ENCODE measurements at places on chromosomes 7 and 10. TPM values are rescaled to one million over a fixed set of nuclear protein-coding genes. Genes with fewer than 3 reads are reported as not detected.
A peak's percentile ranks its signal among the peaks of the same experiment; 100 is the strongest.

DNA sequence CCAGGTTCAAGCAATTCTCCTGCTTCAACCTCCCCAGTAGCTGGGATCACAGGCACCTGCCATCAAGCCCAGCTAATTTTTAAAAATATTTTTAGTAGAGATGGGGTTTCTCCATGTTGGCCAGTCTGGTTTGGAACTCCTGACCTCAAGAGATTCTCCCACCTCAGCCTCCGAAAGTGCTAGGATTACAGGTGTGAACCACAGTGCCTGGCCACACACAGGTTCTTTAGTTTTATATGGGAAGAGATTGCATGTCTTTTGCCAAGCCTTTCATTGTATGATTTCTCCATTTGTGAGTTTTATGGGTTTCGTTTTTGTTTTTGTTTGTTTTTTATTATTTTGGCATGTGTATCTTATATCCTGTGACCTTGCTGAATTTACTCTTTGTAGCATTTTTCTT lies 40.9 kb downstream of the C1GALT1 start:
- no peak overlapping the region for H3K4me3 ChIP-seq
- H3K27ac ChIP-seq: no peak overlapping the region
- no peak for DNase-seq
- H3K4me1 ChIP-seq: peaks cover 21% of the 10 kb centered on the region

GRCh38 chr7:132546366-132547127 lies 29.7 kb downstream of the PLXNA4 start:
- H3K4me1 ChIP-seq: no peaks in the 10 kb centered on the region
- no peaks in the 10 kb centered on the region for H3K36me3 ChIP-seq
- DNase-seq: no peak
- H3K4me3 ChIP-seq: no peak overlapping the region
- no peaks in the 10 kb centered on the region for H3K27me3 ChIP-seq

DNA sequence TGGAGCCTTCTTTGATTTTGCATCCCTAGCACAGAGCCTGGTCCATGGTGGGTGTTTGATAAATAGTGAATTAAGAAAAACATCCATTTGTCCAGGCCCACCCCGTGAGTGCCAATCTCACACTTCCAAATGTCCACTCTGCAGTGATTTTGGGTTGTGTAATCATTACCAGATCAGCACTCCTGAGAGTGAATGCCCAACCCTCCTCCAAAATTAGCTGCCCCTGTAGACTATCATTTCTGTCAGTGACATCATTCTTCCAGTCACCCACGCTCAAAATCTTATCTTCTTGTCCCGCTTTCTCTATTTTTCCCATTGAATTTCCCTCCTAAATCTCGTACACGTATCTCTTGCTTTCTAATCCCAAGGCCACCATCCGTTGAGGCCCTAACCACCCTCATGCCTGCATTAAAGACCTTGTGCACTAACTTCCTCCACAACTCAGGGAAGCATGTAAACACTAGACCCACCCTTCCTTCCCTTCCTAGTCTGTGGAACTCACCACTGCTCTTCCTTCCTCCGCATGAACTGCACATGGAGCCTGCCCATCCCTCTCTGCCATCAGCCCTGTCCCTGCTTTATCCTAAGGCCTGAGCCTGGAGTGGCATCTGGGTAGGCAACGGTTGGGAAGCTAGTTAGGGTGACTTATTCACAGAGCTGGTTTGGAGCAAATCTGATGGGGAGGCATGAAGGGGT lies 32.8 kb downstream of the PIK3AP1 start:
- no peak for DNase-seq
- no peak overlapping the region for H3K4me3 ChIP-seq
- H3K36me3 ChIP-seq: no peaks in the 10 kb centered on the region
- H3K4me1 ChIP-seq: no peaks in the 10 kb centered on the region
- no peak overlapping the region for H3K27ac ChIP-seq
- no peaks in the 10 kb centered on the region for H3K27me3 ChIP-seq

DNA sequence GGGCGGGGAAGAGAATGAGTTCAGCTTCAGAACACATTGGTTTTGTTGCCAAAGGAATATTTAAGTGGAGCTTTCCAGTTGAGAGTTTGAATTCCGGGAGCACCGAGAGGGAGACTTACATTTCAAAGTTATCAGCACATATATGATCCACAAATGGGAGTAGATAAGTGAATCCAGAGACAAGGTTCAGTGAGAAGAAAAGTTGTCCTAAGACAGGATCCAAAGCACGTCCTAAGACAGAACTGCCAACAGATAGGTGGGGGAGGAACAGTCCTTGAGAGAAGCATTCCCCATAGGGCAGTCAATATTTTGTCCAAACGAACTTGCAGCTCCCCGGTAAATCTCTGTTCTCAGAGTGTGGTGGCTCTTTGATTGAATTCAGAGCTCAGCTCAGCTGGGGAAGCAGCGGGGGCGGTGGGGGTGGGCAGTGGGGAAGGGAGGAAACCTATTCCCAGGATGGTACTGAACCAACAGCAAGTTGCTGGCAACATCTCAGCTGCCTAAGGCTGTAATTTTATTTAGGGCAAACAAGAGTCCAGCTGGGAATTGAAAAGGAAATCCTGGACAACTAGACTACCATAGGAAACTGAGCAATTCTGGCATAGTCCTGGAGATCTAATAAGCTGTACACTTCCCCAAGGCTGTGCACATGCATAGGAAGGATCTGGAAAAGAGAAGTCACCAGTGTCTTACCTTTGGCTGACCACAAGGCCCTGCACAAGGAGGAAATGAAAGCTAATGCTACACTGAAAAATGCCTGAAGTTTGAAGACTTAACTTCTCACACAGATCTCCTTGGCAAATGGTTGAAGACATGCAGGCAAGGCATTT lies 94.2 kb upstream of the CXCL12 start:
- no peaks in the 10 kb centered on the region for H3K27me3 ChIP-seq
- peaks cover 9% of the 10 kb centered on the region for H3K4me1 ChIP-seq
- no peak overlapping the region for H3K4me3 ChIP-seq
- H3K27ac ChIP-seq: peak overlapping the region; percentile 26

DNA sequence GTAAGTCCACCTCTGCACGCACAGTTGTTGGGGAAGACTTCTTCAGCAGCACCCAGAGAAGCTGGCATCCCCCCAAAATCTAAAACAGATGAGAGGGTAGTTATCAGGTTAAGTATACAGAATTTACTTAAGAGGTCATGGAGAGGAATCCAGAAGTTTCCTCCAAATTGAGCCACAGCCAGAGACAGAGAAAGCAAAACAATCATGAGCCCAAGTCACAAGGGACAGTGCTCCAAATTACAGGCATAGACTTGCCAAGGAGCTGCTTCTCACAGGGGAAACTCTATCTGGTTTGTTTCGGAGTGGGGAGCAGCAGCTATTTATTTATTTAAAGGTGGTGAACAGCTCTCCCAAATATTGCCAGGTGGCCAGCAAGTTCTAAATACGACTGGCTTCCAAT lies 308.4 kb downstream of the SKIDA1 start:
- H3K27me3 ChIP-seq: no peaks in the 10 kb centered on the region
- H3K4me3 ChIP-seq: no peak overlapping the region
- DNase-seq: no peak
- H3K36me3 ChIP-seq: no peaks in the 10 kb centered on the region
- H3K27ac ChIP-seq: no peak overlapping the region
- no peaks in the 10 kb centered on the region for H3K4me1 ChIP-seq

DNA sequence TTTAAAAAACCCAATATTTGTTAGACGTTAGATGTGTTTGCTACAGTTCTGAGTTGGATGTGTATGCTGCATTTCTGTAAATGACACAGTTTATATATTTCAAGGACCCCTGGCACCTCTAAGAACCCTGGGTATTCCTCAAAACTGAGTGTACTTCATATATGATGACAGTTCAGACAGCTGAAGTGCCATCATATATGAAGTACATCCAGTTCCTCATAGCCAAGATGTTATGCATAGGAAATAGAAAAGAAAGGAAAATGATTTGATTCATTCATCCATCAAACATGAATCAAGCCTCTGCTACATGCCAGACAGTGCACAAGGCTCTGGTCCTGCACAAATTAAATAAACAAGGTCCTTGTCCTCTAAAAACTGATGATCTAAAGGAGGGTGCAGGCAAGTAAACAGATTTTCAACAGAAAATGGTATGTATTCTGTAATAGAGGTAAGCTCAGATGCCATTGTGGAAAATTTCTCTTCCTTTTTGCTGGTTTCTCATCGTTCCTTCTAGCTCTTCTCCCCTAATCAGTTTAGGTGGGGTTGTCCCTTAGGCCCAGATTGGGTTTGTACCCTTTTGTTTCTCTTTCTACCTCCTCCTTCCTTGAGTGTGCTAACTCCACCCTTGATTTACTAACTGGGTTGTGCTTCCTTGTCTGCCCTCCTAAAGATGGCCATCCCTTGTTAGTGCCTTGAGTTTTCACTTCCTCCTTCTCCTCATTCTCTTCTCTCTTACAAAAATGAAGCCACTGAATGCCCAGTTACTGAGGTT lies 25.3 kb upstream of the SMIM30 start:
- no peak overlapping the region for H3K27ac ChIP-seq
- no peaks in the 10 kb centered on the region for H3K36me3 ChIP-seq
- H3K4me1 ChIP-seq: no peaks in the 10 kb centered on the region
- H3K27me3 ChIP-seq: no peaks in the 10 kb centered on the region
- no peak overlapping the region for H3K4me3 ChIP-seq

DNA sequence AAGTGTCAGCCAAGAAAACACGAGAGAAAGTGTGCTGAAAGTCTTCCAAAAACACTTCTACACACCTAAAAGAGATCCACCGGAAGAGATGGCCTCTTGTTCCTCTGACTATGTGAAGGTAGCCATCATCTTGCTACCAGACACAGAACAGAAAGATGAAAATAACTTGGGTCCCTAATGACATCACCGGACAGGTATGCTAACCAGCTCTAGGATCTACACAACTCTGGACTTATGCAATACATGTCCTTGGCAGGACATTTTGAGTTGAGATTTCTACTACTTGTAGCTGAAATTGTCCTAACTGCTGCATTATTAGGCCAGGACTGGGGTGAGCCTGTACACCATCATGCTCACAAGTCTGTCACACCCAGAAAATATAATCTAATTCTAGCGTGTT lies 358.7 kb downstream of the ELMO1 start:
- no peaks in the 10 kb centered on the region for H3K36me3 ChIP-seq
- H3K27ac ChIP-seq: no peak overlapping the region
- no peak for DNase-seq
- H3K4me1 ChIP-seq: no peaks in the 10 kb centered on the region

DNA sequence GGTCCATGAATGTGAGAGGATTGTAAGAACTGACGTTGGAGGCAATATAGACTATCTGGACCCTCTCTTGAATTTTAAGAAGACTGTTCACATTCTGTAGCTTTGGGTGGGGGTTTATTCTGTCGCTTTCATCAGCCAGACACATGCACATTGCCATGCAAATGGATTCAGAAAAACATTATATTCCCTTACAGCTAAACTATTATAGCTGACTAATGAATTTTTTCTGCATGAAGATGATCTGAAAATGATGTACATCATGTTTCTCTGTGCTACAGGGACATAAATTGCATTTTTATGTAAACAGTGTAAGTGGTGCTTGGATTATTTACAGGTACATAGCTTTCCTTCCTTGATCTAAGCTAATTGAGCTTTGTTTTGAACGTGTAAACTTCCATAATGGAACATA lies 1.5 kb downstream of the MET start:
- no peak for DNase-seq
- no peak overlapping the region for H3K4me3 ChIP-seq
- H3K27ac ChIP-seq: peak overlapping the region; percentile 82
- H3K4me1 ChIP-seq: no peaks in the 10 kb centered on the region
- no peaks in the 10 kb centered on the region for H3K36me3 ChIP-seq

DNA sequence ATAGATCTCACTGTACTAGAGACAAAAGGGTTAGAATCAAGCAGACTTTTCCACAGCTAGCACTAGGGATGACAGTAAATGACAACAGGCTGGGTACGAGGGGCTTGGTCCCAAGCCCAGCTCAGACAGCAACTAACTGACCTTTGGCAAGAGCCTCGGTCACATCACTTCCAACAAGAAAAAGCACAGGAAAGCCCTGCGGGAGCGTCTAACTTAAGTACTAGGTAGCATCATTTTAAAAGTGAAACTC lies 22.8 kb downstream of the CALML3 start:
- H3K4me3 ChIP-seq: peak overlapping the region; percentile 1
- peaks cover 43% of the 10 kb centered on the region for H3K4me1 ChIP-seq

GRCh38 chr10:50951365-50951764 lies 65.9 kb upstream of the A1CF start:
- H3K36me3 ChIP-seq: no peaks in the 10 kb centered on the region
- no peaks in the 10 kb centered on the region for H3K4me1 ChIP-seq

GRCh38 chr10:6275022-6275997 lies 72.6 kb downstream of the PFKFB3 start:
- no peaks in the 10 kb centered on the region for H3K36me3 ChIP-seq
- H3K27me3 ChIP-seq: no peaks in the 10 kb centered on the region

DNA sequence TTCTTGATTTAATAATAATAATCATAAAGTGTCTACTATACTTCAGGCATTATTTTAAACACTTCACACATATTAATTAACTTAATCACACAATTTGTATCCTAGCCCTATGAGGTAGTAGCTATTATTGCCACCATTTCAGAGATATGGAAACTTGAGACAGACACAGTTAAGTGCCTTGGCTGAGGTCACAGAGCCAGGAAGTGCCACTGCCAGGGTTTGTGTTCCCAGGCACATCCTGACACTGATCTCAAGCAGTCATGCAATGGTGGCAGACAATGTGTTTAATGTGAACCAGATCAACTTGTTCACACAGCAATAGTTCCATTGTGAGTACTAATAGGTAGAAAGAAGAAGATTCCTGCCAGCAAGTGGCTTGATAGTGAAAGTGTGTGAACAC lies 666.0 kb downstream of the SUGCT start:
- H3K27me3 ChIP-seq: no peaks in the 10 kb centered on the region
- H3K27ac ChIP-seq: peak overlapping the region; percentile 13

- H3K4me3 ChIP-seq: no peak overlapping the region
- no peaks in the 10 kb centered on the region for H3K27me3 ChIP-seq
- H3K4me1 ChIP-seq: peaks cover 48% of the 10 kb centered on the region
- DNase-seq: no peak
Measured at GRCh38 chr10:103792547-103792946, 62.8 kb downstream of the SH3PXD2A start.

DNA sequence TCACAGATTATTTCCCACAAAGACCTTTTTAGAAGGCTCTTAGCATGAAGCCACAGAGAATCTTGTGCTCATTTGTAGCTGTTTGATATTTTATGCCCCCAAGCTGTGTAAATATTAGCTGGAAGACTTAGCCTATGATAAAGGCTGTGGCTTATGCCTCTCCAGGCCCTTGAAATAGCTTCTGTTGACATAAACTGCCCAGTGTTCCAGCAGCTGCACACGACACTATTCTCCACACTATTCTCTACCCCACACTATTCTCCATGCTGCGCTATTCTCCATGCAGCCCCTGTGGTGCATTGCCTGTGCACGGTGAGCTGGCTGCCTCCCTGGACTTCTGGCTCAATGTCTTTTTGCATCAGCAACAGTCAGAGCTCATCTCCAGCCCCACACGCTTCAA lies 13.1 kb downstream of the DDC start:
- peaks cover 11% of the 10 kb centered on the region for H3K27me3 ChIP-seq
- no peaks in the 10 kb centered on the region for H3K36me3 ChIP-seq
- H3K4me3 ChIP-seq: no peak overlapping the region
- no peak for DNase-seq
- H3K4me1 ChIP-seq: no peaks in the 10 kb centered on the region

- peaks cover 21% of the 10 kb centered on the region for H3K4me1 ChIP-seq
- H3K27me3 ChIP-seq: no peaks in the 10 kb centered on the region
- H3K36me3 ChIP-seq: no peaks in the 10 kb centered on the region
- no peak overlapping the region for H3K27ac ChIP-seq
- DNase-seq: no peak
Measured at GRCh38 chr10:129099486-129099885, 367.6 kb upstream of the MGMT start.

The RTKN2 gene
- total RNA-seq: 0.14 TPM

The SPDYE9 gene
- not detected for total RNA-seq

The PLAC9 gene
- 27.9 TPM for total RNA-seq

The EMX2 gene
- 0.15 TPM for total RNA-seq

The MOGAT3 gene
- total RNA-seq: not detected

The GRM3 gene
- not detected for total RNA-seq

The MARCHF5 gene
- 25.7 TPM for total RNA-seq

Measured in heart right ventricle (tissue), 16 donors.